Stimulated activated CD8-positive, alpha-beta memory T cell treated with anti-CD3 and anti-CD28 coated beads, Interleukin-4, amount 100 ng/mL, for 4 hours (primary cell): ENCODE measurements at places on chromosomes 2 and 18.

GRCh38 chr2:231286964-231287363 is 88.5 kb downstream of the ARMC9 start:
- DNase-seq = no peak

- no peak for DNase-seq
Observed at GRCh38 chr2:105781274-105781978, 36.7 kb downstream of the NCK2 start.

GRCh38 chr2:71882949-71883472 is 264.7 kb downstream of the CYP26B1 start:
- DNase-seq = no peak

GRCh38 chr2:40369267-40370006 is 82.5 kb downstream of the SLC8A1 start:
- no peak for DNase-seq

- DNase-seq = no peak
Observed at GRCh38 chr2:136154384-136154783, 36.4 kb upstream of the CXCR4 start.

DNA sequence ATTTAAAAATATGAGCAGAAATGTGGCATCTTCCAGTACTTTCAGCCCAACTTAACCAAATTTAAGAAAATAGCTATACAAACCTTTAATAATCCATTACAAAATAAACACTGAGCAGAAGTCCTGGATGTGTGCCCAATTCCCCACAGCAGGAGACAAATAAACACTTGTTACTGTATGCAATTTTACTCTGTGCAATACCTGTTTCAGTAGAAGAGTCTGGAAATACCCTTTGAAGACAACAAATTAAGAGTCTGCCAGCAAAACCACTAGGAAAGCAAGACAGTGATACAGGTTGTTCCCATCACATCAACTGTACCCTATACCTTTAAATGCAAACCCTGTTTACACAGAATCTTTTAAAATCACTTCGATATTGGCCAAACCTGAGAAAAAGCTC is 41.4 kb upstream of the RNU4ATAC start:
- DNase-seq = no peak
